ENCODE measurements at places on chromosomes 3 and 15.
A peak's percentile ranks its signal among the peaks of the same experiment; 100 is the strongest.

- DNase-seq = no peak
These were observed 32.0 kb downstream of the GLB1 start for GRCh38 chr3:33064929-33065328.

GRCh38 chr3:38097446-38098375 is 39.2 kb downstream of the ACAA1 start:
- no peak for DNase-seq

DNA sequence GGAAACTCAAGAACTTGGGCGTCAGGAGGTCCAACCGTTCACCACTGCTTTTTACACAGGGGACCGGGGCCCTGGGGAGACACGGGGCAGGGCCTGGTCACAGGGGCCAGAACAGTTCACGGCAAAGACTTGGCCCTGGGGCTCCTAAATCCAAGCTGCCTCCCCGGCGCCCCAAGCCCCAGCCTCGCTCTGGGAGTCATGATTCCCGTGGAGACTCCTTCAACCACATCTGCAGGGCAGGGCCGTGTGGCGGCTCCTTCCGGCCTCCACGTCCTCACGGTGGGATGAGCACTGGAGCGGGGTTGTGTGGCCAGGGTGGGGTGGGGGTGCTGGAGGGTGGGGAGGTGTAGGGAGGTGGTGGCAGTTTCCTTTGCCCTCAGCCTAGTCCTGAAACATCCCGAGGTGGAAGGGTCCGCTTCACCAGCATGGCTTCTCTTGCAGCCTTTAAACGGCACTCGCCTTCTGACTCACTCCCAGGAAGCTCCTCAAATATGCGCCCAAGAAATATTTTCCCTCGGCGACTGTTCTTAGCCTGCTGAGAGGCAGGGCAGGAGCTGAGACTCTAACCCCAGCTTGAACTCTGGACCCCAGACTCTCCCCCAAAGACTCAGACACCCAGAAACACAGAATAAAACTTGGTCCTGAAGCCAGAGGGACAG is 1.8 kb downstream of the MUC4 start:
- DNase-seq = peak; percentile 77

DNA sequence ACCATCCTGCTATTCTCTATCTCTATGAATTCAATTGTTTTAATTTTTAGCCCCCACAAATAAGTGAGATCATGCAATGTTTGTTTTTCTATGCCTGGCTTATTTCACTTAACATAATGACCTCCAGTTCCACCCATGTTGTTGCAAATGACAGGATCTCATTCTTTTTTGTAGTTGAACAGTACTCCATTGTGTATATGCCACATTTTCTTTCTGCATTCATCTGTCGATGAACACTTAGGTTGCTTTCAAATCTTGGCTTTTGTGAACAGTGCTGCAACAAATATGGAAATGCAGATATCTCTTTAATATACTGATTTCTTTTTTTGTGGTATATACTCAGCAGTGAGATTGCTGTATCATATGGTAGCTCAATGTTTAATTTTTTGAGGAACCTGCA is 58.7 kb downstream of the RETNLB start:
- no peak for DNase-seq

- DNase-seq = no peak
These were observed 43.1 kb downstream of the FSTL1 start for GRCh38 chr3:120407508-120408287.

- DNase-seq = no peak
These were observed 46.2 kb downstream of the PTH1R start for GRCh38 chr3:46923559-46924350.

DNA sequence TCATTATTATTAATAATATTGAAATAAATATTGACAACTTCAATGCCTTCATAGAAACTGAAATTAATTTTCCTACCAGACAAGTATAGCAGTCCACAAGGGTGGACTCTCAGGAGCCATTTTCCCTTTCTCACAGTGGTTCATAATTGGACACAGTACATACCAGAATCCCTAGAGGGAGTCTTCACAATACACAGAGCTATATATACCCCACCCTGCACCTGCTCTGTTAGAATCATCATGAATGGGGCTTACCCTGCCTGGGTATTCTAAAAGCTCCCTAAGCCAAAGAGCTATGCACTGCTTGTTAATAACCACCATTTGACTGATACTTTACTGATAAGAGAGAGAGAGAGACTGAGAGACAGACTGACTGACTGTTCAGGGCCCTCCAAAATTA is 134.9 kb downstream of the FEZF2 start:
- DNase-seq = no peak

DNA sequence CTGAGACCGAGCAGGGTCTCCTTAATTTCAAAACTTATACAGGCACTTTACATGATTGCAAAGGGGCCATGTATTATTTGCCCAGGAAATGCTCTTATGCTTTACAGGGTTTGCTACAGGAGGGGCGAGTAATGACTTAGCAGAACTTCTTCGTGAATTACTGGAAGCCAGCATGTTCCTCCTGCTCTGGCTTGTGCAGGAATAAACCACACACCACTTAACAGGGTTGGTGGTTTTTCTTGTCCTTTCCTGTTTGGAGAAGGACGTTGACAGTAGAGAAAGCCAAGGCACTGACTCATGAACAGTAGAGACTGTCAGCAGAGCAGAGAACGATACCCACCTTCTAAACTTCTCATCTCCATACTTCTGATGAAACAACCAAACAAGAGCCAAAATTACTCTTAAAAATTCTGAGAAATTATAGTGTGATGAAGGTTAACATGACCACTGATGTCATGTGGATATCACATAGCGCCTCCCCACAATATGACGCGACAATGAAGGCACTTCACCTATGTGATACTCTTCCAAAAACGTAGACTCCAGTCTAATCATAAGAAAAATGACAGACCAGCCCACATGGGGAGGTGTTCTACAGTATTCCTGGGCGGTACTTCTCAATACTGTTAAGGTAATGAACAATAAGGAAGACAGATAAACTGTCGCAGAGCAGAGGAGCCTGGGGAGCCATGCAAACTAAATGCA is 24.7 kb upstream of the MCTP2 start:
- DNase-seq = no peak

- DNase-seq = no peak
These were observed 130.9 kb upstream of the RGMA start for GRCh38 chr15:93219859-93220420.

- no peak for DNase-seq
These were observed 213.9 kb downstream of the CLSTN2 start for GRCh38 chr3:140148824-140149390.

DNA sequence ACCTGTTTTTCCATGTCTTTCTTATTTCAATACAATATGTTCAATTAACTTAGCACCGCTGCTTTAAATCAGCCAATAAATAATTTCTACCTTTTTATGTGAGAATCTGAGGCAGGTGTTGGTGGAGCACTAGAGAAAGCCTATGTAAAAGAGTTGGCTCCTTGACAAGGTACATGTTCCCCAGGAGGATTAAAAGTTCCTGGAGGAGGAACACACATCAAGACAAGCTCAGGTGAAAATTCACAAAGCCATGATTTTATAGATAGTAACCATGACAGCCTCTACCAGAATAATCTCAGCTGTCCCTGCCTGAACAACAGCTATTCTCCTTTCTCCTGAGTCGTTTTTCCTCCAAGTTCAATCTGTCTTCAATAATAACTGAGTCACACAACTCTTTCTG is 3.4 kb upstream of the ZBED2 start:
- DNase-seq = no peak

- no peak for DNase-seq
These were observed 95.6 kb downstream of the ECT2 start for GRCh38 chr3:172846103-172846561.

- no peak for DNase-seq
These were observed 461.4 kb downstream of the DIPK2A start for GRCh38 chr3:144433006-144433405.

GRCh38 chr3:140933109-140933508 is 8.5 kb upstream of the SLC25A36 start:
- no peak for DNase-seq

GRCh38 chr15:77988347-77989295 is 88.9 kb downstream of the TBC1D2B start:
- DNase-seq = no peak

- DNase-seq = no peak
These were observed 10.1 kb downstream of the CRTC3 start for GRCh38 chr15:90539789-90540188.

DNA sequence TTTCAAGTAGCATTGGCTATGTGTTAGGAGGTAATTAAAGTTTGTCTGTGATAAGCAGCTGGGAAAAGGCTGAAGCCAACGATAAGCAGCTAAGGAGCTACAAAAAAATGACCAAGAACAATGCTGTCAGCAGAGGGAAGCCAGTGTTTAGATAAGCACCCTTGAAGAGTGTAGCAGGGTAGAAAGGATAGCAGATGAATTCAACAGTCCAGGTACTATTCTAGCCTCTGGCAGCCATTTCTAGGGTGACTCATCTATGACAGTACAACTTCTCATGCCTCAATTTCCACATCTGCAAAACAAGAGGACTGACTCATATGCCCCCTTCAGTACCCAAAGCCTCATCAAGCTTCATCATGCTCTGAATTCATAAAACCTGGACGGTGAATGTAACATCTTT is 617.6 kb upstream of the UBE2E2 start:
- no peak for DNase-seq

DNA sequence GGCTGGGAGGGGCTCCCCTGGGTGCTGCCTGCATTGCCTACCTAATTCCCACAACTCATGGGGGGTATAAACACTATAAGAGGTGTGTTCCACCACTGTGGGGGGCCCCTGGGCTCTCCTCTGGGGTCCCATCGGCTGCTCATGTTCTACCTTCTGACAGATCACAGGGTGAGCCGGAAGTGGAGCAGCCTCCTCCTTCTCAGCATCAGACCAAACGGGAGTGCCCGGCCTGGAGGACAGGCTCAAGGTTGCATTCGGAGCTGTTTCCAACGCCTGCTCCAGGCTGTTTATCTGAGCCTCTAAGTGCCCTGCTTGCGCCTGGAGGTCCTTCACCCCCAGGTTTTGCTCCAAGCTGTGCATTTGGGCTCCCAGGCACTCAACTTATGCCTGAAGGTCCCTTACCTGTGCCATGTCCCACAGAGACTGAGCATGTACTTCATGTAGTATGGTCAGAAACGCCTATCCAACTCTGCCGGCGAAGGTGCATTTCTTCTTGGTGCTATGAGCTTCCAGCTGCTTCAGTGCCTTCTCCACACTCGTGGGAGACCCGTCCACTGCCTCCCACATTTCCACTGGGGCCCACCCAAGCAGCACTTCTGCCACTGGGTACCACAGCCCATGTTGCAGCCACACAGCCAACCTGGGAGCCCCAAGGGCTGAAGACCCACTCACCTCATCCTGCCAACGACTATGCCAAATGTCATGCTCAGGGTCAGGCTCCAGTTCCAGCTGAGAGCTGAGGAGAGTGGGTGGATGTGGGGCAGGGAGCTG is 232.1 kb downstream of the IGSF11 start:
- DNase-seq = no peak

DNA sequence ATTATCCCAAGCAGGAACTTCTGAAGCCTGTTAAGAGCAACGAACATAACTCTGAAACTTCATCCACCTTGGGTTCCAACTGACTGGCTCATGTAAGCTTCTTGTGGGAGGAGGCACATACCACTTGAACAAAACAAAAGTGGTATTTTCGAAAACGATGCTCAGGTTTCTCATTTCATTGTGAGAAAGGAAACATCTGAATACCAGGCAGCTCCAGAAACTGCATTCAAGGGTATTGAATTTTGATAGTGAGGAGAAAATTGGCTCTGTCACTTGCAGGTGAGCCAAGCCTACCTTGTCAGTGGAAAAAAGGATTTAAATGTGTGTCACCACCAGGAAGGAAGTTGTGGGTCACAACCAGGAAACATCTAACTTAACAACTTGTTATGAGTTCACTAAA is 218.1 kb upstream of the SATB1 start:
- DNase-seq = no peak

DNA sequence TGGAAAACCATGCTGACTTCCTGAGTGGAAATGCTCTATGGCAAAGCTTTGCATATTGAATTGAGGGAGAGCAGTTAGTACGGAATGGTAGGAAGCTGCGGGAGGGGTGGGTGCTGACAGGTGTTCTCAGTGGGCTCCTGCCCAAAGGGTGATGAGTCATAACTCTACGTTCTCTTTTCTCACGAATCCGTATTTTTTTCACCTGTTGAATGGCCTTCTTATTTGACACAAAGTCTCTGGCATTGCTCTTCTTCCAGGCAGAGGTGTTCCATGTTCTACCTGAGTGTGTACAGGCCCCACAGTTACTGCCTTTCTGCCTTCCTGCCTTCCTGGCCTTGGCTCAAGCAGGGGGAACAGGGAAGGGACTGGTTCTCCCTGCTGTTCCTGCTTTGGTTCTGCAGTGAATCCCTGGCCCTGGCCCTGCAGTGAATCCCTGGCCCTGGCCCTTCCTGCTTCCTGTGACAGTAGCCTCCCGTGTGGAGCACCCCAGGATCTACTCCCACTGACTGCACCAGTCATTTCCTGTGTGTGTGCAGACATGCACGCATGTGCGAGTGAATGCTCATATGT is 31.9 kb downstream of the TRAK1 start:
- peak; percentile 44 for DNase-seq

DNA sequence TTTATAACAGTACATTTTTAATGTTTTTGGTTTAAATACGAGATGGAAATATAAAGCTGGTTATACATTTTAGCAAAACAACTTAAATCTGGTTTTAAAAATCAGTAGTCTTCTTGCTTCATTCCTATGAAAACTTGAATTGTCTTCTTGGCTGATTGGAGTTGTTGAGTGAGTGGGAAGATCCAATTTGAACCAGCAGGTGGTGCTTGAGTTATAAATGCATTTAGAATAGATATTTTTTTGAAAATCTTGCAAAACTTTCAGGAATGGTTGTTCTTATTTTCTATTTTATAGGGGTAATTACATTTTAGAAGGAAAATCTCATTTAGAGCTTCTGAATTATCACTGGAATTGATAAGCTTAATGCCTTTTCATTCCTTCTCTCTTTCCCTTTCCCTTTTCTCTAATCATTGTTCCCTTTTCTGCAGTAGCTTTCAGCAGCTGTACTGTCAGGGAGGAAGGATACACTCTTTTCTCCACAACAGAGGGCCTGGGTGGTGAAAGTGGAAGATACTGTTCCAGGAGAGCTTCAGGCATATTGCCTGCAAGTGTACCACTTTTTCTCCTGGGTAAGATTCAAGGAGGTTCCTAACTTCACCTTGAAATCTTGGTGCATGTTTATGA is 335.6 kb downstream of the NLGN1 start:
- DNase-seq = no peak

DNA sequence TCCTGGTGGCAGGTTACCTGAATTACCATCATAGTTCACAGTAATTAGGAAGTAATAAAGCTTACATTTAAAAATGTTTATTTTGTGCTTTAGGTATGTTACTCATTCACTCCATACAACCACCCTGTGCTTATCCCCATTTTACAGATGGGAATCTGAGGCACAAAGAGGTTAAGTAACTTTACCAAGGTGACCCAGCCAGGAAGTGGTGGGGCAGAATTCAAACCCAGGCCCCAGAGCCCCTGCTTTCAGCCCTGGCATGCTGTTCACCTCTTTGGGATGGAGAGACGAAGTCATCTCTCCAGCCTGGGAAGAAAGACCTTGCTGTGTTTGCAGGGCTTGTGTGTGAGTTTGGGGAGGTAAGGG is 285.6 kb upstream of the TPM1 start:
- DNase-seq = no peak

- DNase-seq = no peak
These were observed 228.5 kb upstream of the MME start for GRCh38 chr3:154851644-154852043.
